Aorta (tissue), 5 donors: ENCODE measurements at places on chromosomes 16 and 17. TPM values are rescaled to one million over a fixed set of nuclear protein-coding genes. Genes with fewer than 3 reads are reported as not detected.

CNTNAP4 gene
- total RNA-seq: not detected

GFER gene
- 13.3 TPM for total RNA-seq

- no peak overlapping the region for H3K4me3 ChIP-seq
- H3K4me1 ChIP-seq: no peaks in the 10 kb centered on the region
- H3K27me3 ChIP-seq: no peaks in the 10 kb centered on the region
- H3K36me3 ChIP-seq: no peaks in the 10 kb centered on the region
Observed at GRCh38 chr16:1220098-1220728, 4.9 kb downstream of the TPSG1 start.

ARHGAP27 gene
- total RNA-seq: 17.8 TPM

ABCA6 gene
- total RNA-seq: 200 TPM

PRR11 gene
- 0.62 TPM for total RNA-seq

DNA sequence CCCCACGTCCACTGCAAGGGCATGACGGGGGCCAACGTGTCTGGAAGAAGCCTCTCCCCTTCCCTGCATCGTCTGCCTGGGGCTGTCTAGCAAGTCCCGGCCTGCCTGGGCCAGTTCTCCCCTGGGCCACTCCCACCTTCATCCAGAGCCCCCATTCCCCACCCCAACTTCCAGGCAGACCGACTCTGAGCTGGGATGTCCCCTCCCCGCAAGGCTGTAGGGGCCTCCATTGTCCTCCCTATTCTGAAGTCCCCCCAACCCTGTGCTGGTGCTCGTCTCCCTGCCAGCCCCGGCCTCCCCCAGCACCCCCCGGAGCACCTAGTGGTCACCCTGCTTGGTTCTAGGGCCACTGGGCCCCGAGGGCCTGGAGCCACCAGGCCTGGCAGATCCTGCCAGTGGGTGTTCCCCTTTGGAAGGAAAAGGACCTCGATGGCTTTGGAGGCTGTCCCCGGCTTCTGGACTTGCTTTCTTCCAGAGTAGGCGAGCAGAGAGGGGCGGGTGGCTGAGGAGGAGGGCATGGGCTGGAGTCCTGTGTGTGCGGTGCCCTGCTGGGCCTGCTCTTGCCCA lies 4.8 kb downstream of the GLIS2 start:
- no peaks in the 10 kb centered on the region for H3K36me3 ChIP-seq
- H3K4me3 ChIP-seq: no peak overlapping the region
- no peak for DNase-seq
- H3K4me1 ChIP-seq: peaks cover 2% of the 10 kb centered on the region
- no peak overlapping the region for H3K27ac ChIP-seq
- H3K27me3 ChIP-seq: no peaks in the 10 kb centered on the region

DNA sequence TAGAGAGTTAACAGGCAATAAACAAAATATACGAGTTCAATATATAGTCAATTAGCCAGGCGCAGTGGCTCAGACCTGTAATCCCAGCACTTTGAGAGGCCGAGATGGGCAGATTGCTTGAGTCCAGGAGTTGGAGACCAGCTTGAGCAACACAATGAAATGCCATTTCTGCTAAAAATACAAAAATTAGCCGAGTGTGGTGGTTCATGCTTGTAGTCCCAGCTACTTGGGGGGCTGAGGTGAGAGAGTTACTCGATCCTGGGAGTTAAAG lies 69.8 kb upstream of the TOB1 start:
- no peak overlapping the region for H3K4me3 ChIP-seq
- H3K36me3 ChIP-seq: no peaks in the 10 kb centered on the region
- DNase-seq: no peak
- H3K27me3 ChIP-seq: no peaks in the 10 kb centered on the region
- no peaks in the 10 kb centered on the region for H3K4me1 ChIP-seq

CDH3 gene
- total RNA-seq: 0.81 TPM
